Psoas muscle (tissue), 8 donors: ENCODE measurements at places on chromosomes 12 and 14.

DNA sequence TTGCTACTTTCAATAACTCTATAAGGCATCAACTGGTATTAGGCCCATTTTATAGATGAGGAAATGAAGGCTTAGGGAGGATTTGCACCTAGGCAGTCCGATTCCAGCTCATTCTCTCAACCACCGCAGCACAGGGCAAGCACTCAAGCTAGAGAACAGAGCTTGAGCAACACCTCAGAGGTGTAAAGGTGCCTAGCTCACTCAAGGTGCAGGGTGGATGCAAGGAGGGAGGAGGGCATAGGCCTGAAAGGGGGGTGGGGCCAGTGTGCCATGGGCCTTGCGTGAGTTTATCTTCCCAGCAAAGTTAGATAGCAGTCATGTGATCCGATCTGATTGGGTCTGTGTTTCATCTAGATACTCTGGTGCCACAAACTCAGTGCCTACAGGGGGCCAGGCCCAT, 10.2 kb upstream of the EMP1 start:
- DNase-seq, result no peak

GRCh38 chr14:60051721-60052221, 40.0 kb upstream of the PCNX4 start:
- DNase-seq, result no peak

- no peak for DNase-seq
Observed at GRCh38 chr14:100453930-100454329, 130.8 kb downstream of the SLC25A47 start.

GRCh38 chr14:32252030-32252670, 49.1 kb upstream of the RNU6-8 start:
- DNase-seq, result no peak

DNA sequence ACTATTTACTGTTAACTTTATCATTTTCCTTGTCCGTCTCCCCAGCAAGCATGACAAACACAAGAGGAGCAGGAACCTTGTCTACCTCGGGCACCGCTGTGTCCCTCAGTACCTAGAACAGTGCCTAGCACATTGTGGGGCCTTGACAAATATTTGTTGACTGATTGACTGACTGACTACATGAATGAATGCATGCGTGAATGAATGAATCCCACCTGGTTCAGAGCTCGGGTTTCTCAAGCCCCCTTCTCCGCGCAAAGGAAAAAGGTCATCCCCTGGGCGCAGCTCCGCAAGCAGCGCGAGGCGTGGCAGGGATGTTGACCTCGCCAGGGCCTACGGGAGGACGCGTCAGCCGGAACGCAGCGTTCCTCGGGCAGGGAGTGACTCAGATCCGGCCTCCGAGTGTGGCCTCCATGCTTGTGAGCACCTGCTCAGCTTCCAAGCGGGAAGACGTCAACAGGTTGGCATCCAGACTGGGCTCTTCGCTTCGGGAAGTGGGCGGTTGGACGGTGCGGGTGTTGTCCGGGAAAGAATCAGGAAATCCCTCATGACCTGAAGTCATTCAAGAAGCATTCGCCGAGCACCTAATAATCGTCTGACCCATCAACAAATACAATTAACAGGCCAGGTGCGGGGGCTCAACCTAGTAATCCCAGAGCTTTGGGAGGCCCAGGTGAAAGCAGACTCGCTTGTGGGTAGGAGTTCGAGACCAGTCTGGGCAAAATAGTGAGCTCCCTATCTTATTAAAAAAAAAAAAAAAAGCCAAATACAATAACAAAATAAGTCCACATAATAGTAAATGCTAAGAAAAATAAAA, 13.9 kb upstream of the UBC start:
- peak; percentile 92 for DNase-seq

GRCh38 chr12:59710004-59710628, 114.3 kb downstream of the SLC16A7 start:
- DNase-seq, result no peak

DNA sequence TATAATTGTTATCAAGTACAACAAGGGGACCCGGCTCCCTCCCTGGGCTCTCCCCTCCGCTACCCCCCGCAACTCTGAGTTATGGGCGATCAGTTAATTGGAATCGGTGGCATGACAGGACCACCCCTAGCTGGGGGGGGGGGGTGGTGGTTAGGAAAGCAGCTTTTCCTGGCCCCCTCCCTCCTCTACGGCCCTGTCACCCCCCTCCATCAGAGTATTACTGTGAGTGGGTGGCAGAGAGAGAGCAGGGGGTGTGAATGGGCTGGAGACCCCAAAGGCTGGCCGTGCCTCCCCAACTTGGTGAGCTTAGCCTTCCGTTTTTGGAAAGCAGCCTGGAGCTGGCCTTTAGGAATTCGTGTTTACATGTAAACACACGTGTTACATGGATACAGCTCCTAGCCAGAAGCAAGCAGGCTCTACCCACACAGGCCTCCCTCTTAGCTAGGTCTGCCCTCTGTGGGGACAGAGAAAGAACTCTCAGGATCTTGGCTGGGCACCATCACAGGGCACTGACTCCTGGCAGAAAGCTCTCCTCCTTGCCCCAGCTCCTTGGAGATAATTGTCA, 1.1 kb upstream of the HOXC4 start:
- DNase-seq, result no peak

GRCh38 chr12:59615392-59616165, 19.8 kb downstream of the SLC16A7 start:
- no peak for DNase-seq

DNA sequence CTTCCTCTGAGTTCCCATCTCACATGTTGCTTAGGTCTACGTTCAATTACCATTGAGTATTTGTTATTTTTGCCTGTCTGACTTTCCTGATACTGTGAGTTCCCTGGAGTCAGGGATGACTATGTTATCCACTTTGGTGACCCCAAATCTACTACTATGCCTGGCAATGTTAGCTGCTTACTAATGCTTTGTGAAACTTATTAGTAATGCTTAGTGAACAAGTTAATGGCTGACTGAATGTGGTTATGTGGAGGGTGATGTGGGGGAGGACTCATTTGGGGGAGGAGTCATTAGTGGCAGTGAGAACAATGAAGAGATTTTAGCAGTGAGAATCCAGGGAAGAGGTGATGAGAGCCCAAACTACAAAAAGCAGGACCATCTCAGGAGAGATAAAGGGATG, 121.6 kb downstream of the KTN1 start:
- DNase-seq, result no peak

DNA sequence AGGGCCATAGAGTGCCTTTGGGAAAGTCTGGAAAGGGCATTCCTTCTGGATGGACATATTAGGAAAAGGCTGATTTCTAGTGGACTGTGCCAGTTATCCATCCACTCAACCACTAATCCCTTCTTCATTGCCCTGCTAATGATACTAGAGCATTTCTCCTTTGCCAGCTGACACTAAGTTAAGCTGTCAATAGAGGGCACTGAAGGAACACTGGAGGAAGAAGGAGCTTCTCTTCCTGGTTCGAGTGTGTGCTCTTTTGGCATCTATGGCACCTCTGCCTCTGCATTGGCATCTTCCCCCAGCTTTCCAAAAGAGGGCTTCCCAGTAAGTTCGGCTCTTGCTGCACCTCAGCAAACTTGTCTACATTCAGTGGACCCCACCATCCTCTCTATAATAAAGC, 165.4 kb downstream of the DERA start:
- DNase-seq, result no peak

DNA sequence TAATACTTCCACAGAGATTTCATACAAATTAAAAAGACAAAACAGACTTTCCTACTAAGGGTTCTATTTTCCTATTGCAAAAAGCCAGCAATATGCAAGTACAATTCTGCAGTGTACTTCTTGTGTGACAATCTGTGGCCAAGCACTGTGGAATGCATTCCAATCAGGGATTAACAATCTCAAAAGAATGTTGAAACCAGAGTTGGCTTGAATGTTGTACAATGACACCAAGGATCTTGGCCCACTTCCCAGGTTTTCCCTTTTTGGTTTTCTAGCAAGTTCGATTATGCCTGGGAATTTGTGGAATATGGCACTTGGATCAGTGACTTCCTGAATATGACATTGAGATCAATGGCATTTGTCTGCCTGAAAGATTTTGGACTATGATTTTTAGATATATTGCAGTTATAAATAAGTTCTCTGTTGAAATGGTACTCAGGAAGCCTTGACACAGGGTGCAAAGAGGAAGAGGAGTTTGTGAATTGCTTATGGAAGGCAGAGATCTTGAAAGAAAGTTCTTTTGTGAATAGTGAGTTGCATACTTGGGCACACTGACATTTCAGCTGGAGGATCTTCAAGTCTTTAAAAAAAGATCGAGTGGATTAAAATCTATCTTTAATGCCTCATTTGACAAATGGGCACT, 81.4 kb upstream of the FERMT2 start:
- no peak for DNase-seq

GRCh38 chr14:36511981-36512584, 7.9 kb downstream of the NKX2-1 start:
- no peak for DNase-seq

- DNase-seq, result no peak
Observed at GRCh38 chr14:38549564-38549963, 293.7 kb upstream of the CLEC14A start.

- no peak for DNase-seq
Observed at GRCh38 chr14:72559202-72559601, 334.7 kb downstream of the DPF3 start.

DNA sequence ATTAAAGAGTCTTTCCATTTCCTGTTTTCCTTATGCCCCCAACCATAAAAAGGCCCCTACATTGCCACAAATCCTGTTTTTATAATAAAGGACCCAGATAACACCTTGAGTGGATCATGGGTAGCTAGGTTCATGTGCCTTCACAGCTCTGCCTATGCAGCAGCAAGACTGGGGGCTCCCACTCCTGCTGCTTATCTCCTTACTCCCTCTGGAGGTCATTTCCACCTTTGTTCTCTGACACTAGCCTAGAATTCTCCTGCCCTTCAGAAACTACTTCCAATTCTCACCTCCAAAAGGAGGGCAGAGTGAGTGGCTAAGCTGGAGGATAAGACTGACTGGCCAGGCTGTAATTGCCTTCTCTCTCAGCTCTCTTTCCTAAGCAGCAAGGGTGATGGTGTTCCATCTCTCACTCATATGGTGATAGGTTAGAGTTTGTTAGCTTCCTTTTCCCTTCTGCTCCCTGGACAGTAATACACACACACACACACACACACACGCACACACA, 20.0 kb upstream of the STAC3 start:
- DNase-seq, result no peak

GRCh38 chr12:102478405-102479098, 1.8 kb downstream of the IGF1 start:
- no peak for DNase-seq

DNA sequence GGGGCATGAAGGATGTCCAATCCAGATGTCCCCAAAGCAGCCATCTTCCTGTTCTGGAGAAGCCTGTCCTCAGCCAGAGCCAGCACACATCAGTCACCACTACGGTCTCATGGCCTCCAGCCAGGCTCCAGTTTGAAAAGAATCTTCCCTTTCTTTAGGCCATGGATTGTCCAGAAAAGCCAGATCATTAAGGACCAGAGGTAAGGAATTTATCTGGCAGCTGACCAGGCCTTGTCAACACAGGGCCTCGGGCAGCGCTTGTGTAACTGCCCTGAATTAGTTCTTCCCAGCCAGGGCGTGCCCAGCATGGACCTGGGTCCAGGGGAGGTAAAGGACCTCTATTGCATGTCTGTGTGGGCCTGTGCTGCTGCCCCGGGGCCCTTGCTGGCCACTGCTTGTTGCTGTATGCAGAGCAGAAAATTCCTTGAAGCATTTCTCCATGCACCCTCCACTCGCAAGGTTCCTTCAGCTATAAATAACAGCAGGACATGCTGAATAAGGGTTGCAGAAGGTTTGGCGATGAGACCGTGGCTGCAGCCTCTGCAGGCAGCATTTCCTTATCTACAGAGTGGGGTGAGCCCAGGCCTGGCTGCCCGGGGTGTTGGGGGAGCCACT, 21.7 kb upstream of the VPS37B start:
- DNase-seq, result no peak

- no peak for DNase-seq
Observed at GRCh38 chr12:117064596-117064995, 34.6 kb downstream of the TESC start.

GRCh38 chr12:31231611-31232360, 94.2 kb downstream of the SINHCAF start:
- DNase-seq, result no peak

GRCh38 chr14:94132285-94132887, 3.0 kb upstream of the IFI27L2 start:
- no peak for DNase-seq

DNA sequence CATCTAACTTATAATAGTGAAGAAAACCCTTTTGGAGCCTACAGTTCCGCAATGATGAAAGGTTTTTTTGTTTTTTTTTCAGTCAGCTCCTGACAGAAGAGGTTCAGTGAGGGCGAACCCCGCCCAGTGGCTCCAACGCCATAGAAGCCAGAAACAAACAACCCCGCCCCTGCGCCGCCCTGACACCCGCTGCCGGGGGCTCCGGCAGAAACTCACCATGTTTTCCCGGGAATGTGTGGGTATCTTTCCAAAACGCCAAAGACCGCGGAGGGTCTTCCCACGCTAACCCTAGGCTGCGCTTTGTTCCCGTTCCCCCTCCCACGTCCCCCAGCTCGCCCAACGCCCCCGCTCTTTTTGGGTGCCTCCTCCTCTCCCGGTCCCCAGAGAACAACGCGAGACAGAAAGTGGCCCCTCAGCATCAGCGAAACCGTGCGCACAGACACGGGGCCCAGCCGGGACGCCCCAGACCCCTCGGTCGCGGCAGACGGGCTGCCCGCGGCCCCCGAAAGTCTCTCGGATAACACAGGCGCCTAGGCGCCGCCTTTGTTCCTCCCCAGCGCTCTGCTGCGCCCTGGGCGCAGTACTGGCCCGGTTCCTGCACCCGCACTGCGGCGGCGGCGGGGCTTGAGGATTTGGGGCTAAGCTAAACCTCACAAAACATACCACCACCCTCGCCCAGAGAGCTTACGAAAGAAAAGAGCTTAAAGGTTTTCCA, 522 bp downstream of the TUBA1A start:
- peak; percentile 90 for DNase-seq

- no peak for DNase-seq
Observed at GRCh38 chr12:130444061-130444460, 106.4 kb downstream of the PIWIL1 start.

DNA sequence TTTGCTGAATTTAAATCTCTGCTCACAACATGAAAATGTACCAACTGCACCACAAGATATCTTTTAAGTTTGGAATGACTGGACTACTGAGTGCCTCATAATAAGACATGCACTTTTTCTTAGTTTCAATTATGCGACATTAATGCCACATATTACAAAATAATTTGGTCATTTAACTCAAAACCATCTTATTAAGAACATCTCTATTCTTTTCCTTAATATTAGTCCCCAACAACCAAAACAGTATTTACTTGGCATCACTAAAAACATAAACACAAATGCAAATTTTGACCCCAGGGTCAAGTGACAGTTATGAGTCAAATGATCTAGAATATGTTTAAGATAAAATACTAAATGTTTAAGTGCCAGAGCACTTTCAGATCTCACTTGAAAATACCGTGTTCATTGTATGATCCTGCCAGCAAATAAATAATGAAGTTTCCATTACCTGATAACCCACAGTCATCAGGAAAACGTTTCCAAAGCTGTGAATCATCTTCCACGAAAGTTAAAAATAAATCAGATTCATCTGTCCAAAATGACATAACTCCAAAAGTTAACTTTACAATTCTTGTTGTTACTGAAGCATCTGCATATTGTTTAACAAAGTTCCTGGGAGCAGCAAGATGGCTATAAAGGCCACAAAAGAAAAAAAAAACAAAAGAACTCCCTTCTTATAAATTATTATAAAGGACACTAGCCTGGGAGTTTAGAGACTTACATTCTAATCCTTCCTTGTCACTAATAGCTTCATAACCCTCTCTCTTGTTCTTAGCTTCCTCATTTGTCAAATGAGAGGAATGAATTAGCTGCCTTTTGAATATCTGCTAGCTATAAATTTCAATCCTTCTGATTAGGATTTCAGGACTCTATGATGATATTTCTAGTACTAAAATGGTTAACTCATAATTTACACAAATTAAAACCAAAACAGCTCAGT, 30.5 kb upstream of the AP4S1 start:
- DNase-seq, result no peak

GRCh38 chr14:21215130-21215878, 53.9 kb downstream of the HNRNPC start:
- DNase-seq, result no peak
